ENCODE measurements at places on chromosomes 6 and 20.

GRCh38 chr20:38962044-38962927, at the start of gene DHX35:
Gene DHX35 (plus strand): TSS chr20:38962344. CDS start chr20:38962368, 24 bp downstream.
- peak; percentile 97 for DNase-seq

DNA sequence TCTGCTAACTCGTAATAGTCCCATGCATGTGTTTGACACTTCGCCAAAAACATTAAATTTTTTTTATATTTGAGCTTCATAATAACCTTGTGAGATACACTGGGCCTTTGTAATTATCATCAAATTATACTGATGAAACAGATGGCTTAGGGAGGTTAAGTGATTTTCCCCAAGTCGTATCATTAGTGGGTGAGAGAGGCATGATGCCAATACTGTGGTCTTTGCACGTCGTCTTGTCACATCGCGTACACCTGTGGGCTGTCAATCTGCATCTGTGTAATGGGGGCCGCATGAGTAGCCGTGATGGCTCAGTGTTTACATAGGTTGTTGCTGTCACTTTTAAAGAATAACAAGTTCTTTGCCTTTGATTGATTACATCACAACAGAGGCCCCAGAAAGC, 1.7 kb downstream of the PRL start:
- no peak for DNase-seq

DNA sequence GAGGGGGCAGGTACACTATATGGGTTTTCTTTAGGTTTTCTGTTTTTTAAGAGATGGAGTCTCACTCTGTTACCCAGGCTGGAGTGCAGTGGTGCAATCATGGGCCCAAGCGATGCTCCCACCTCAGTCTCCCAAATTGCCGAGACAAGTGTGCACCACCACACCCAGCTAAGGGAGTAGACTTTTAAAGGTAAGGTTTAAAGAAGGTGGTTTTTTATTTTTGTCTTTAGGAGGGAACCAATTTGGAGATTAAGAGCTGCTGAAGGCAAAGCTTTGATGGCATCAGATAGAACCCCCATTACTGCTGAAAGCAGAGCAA, 7.9 kb downstream of the SRSF6 start:
- DNase-seq, result no peak

DNA sequence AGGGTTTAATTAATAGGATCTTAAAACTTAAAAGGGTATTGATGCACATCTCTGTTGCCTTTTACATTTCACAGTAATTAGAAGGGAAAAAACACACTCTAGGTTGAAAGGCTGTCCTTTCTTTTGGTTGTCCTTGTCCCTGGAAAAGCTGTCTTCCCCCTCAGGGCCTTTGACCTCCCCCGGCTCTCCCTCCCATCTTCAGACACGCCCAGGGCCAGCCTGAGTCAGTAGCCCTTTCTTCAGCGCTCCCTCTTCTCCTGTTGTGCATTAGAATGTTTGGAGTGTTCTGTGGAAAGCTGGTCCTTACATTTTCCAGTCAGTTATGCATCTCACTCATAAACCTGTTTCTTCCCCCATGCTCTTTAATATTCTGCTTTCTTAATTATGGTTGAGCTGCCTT, 157.0 kb downstream of the MTHFD1L start:
- DNase-seq, result no peak

DNA sequence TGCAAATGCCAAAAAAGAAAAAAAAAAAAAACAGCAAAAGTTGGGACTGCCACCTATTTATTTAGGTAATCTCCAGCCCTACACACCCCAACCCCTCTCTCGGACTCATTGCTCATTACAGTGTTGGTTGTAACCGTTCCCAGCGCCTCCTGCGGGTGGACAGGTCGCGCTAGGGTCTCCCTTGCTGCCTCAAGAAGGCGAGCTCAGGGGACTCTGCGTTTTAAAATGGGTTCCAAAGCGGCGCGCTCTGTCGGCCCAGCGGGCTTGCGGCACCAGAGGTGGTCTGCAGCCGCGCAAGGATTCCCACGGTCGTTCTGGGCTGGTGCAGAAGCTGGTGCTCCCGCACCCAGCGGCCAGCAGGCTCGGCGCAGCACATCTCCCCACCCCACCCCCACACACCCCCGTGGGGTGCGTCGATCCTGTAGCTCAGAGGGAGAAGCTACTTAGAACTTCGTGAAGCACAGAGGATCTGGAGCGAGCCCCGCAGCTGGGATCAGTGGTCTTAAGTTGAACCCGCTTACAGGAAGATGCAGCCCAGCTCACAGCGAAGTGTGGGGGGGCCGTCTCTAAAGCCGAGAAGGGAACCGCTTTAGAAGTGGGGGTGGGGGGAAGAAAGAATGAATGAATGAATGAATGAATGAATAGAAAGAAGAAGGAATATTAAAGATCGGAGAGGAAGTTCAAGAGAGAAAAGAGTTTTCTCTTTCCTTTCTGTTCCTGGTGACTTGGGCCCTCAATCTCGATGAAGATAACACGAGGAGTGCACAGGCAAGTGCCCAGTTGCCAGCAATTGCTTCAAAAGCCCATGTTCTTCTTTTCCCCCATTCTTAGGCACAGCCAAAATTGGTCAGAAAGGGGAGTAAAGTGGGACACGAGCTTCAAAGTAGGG, 780 bp downstream of the TFAP2A start:
- DNase-seq, result no peak

DNA sequence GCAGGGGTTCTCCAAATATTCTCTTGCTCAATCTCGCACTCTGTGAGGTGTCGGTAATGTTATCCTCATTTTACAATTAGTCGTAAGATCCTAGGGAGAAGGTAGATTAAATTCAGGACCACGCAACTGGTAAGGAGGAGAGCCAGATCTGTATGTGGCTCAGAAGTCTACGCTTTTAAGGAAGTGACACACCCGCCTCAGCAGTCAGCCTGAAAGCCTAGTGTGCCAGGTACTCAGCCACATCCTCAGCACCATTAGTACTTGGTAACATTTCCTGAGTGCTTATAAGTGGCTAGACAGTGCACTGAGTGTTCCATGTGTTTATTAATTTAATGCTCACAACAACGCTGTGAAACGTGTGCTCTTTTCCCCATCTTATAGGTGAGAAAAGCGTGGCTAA, 63.7 kb downstream of the DHX35 start:
- DNase-seq, result no peak

DNA sequence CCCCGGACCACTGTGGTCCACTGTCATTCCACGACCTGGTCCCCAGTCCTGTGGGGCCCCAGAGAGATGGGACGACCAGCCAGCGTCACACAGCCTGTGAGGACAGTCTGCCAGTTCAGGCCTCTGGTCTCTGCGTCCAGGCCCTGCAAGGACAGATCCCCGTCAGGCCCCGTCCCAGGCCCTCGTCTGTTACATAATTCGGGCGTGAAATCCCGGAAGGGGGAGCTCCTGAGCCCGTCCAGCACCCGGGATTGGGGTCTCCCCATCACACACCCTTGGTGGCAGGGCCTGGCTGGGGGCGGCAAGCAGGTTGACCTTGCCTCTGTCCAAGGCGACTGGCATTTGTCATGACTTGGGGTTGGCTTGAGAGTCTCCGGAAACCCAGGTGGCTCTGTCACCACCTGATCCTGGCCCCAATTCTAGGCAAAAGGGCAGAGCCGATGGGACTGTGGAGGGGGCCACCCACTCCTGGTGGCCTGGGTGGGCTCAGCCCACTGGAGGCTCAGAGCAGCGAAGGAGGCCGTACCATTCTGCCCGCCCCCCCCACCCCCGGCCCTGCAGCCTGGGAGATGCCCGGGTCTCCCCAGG, 73.8 kb upstream of the GATA5 start:
- DNase-seq, result no peak

GRCh38 chr20:4038047-4038459, 22.7 kb upstream of the RNF24 start:
- DNase-seq, result peak; percentile 68

GRCh38 chr6:147618927-147619326, 110.4 kb downstream of the SAMD5 start:
- no peak for DNase-seq

GRCh38 chr20:41510847-41511450, 107.2 kb downstream of the CHD6 start:
- DNase-seq, result no peak

DNA sequence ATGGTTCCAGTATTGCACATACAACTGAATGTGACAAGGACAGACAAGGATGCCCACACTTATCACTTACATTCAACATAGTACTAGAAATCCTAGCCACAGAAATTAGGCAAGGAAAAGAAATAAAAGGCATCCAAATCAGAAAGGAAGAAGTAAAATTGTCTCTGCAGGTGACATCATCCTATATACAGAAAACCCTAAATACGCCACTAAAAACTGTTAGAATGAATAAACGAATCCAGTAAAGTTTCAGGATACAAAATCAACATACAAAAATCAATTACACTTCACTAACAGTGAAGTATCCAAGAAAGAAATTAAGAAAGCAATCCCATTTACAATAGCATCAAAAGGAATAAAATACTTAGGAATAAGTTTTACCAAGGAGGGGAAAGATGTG, 66.1 kb downstream of the FAM217A start:
- DNase-seq, result no peak

DNA sequence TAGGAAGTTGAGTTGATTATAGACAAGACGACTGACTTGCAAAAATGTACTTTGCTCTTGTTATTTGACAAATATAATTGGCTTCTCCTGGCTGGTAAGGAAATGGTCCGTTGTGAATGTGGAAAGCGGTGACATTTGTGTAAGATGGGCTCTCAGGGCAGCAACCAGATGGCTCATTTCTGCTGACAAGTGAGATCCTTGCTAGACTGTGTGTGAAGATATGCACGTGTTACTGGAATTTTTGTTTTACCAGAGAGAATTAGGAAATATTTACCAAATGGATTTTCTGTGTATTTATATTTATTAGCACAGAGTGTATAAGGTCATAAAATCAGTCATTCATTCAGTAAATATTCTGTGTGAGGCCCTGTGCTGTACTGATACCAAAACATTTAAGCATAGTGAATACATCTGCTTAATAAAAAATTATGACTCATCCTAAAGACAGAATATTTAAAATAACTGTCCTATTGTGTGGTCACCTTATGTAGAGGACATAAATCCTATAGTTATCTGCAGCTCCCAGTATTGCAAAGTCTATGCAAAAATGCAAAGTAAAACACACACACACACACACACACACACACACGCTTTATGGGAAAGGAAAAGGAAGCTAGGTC, 109.9 kb upstream of the ASF1A start:
- DNase-seq, result no peak

- no peak for DNase-seq
These were observed 86.7 kb downstream of the GMDS start for GRCh38 chr6:2158596-2159271.

DNA sequence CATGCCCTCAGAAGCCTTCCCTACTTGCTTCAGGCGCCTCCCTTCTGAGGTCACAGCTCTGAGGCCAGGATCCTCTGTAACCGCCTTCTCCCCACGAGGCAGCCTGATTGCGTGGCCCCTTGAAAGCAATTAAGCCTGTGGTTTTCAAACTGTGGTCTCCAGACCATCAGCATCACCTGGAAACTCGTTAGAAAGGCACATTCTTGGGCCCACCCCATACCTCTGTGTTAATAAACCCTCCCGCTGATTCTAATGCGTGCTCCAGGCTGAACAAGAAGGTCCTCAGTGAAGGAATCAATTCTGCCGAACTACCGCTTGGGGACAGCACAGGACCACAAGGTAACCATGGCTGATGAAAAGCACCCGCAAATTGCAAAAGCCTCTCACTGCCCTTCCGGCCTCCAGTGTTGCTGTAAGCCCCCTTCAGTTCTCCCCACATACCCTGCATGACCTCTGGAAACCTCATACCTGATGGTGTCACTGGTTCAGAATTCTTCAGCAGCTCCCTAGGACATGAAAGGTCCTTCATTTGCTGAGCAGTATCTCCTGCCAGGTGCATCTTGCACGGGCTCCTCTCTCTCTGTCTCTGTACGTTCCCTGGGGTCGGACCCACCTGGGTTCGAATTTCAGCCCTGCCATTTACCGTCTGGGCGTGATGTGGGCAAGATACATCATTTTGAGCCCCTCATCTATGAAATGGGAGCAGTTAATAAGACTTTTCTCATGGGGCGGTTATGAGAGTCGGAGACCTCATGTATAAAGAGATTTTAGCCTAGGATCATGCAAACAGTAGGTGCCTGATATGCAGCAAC, 93.3 kb upstream of the RNF24 start:
- peak; percentile 37 for DNase-seq

- no peak for DNase-seq
These were observed 280.6 kb downstream of the KHDC1L start for GRCh38 chr6:72944660-72945059.

- DNase-seq, result peak; percentile 68
These were observed 24.5 kb downstream of the ILRUN start for GRCh38 chr6:34671801-34672656.

DNA sequence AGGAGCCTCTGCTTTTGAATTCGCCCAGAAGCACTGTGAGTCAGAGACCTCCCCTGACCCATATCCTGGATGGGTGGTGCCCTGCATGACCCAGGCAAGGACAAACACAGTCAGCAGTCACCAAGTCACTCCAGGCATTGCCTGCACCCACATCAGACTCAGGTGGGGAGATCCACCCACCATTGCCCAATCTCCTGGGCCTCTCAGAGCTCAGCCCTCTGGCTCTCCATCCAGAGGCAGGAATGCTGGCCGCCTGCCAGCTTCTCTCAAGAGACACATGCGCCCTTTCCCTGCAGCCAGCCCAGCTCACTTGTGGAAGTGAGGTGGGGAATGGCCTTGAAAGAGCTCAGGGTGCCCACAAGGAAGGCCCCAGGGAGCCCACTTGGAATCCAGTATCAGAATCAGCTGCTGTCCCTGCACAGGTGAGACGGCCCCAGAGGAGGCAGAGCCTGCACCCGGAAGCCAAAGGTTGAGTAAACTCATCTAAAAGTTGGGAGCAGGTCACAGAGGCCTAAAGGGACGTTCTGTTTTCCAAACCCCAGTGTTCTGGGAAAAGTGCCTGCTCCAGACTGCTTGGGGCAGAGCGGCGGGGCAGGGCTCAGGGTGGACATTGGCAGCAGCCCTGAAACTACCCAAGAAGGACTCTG, 129.8 kb downstream of the PREX1 start:
- DNase-seq, result no peak

GRCh38 chr6:158460602-158461169, 99.2 kb upstream of the TMEM181 start:
- no peak for DNase-seq

- no peak for DNase-seq
These were observed 40.3 kb downstream of the KIF6 start for GRCh38 chr6:39684790-39685488.

- DNase-seq, result no peak
These were observed 290.9 kb downstream of the CD83 start for GRCh38 chr6:14408446-14408845.

GRCh38 chr20:63544958-63545516, 2.5 kb downstream of the SRMS start:
- DNase-seq, result no peak
